ENCODE measurements at places on chromosomes 16 and 17.

DNA sequence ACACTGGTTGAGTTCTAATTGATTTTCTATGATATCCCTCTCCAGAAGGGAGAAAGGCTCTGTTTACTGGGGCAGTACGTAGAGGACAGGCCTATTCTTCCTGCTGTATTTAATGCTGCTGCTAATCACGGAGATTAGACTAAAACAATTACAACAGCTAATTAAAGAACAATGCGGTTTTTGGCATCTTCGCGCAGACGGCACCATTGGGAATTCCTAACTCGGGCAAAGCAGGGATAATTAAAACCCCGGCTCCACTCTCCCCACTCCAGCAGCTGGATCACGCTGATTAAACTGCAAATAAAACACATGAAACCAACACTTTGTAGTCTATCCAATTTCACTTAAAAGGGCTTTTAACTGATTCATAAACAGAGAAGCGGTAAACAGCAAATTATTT is 147.6 kb downstream of the XYLT1 start:
- no peak for DNase-seq

GRCh38 chr16:52647588-52647987 is 100.6 kb upstream of the TOX3 start:
- no peak for DNase-seq

DNA sequence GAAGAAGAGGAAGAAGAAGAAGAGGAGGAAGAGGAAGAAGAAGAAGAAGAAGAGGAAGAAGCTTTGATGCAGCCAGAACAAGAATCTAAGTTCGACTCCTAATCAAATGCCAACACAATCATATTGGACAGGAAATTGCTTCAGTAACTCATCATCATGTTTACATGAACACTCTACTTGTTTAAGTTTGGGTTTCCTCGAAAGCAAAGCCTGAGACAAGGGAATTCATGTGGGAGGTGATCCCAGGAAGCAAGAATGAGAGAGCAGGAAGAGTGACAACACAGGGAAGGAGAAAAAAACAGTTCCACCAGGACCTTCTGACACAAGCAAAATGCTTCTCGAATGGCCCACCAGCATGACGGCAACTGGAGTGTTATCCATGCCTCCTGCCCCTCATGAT is 279.0 kb downstream of the PMP22 start:
- DNase-seq: no peak

GRCh38 chr17:2883544-2884213 is 87.4 kb downstream of the RAP1GAP2 start:
- DNase-seq: no peak

DNA sequence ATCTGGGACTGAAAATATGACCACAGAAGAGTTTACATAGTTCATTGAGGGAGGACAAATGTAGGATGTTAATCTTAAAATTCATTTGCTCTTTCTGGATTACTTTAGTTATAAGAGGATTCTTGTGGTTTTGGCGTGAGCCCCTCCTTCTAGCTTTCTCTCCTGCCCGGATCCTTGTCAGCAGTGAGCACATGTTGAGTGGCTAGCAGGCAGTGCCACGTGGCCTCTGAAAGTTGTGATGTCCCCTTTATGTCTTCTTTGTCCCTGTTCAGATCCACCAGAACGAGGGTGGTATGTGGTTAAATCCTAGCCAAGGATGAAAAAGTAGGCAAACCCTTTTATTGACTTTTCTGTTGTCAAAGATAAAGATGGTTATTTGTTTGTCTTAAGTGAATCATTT is 83.8 kb downstream of the GNAO1 start:
- no peak for DNase-seq

- no peak for DNase-seq
These were observed 1.7 kb downstream of the OTOP3 start for GRCh38 chr17:74937064-74938051.

DNA sequence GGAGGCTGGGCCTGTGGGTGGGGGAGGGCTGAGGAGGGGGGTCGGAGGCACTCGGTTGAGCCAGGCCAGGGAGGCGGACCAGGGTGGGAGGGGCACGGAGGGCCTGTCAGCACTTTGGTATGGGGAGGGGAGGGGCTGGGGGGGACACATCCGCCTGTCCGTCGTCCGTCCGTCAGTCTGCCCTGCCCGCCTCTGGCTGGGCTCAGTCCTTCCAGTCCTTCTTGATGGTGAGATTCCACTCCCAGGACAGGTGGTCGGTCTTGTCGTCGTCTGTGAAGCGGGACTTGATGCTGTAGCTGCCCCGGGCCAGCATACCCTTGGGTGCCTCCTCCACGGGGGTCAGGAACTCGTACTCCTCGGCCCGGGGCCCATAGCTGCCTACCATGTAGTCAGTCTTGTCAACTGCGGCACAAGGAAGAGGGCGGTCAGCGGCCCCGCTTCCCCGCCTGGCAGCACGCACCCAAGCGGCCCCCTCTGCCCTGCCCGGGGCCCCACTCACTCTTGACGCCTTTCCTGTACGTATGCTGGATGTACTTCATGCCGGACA is 2.4 kb downstream of the ARHGDIA start:
- DNase-seq: no peak

DNA sequence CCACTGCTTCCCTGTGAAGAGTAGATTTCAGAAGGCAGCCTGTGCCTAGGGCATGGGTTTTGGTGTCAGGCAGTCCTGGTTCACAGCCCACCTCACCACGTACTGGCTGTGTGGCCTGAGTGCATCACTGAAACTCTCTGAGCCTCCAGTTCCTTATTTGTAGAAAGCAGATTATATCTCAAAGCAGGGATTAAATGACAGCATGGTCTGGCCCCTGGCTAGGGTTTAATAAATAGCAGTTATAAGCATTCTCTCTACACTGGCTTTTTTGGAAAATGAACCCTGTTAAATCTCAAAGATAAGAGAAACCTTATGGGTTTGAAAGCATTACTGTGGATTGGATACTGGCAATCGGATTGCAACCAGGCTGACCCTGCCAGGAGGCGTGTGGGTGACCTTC is 2.9 kb upstream of the MT1M start:
- DNase-seq: no peak

DNA sequence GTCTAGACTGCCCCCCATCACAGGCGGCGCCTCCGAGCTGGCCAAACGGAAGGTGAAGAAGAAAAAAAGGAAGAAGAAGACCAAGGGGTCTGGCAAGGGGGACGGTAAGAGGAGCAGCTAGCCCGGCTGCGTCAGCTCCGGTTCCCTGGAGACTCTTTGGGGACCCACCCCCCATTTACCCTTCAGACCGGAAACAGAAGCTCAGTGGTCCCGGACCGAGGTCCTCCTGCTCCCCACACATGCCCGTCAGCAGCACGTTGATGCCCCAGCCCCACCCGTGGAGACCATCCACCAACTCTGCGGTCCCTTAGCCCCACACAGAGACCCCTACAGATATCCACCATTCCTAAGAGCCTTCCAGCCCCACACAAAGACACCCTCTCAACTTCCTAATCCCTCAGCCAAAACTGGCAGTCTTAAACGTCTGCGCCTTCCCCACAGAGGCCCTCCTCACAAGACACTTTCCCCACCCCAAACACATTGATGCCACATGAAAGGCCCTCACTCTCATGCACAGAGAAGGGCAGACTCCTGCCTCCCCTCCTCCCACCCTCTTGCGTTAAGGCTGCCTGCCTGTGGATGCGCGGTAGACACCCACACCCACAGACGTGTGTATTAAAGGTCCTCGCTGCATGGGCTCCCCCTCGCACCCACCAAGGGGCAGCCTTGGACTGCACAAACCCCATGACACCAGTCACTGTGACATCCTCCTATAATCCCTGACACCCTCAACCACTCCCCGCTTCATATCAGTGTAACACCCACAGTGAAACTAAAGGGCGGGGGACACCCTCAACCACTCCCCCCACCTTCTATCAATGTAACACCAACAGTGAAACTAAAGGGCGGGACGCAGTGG is 58.2 kb upstream of the RPH3AL start:
- no peak for DNase-seq

DNA sequence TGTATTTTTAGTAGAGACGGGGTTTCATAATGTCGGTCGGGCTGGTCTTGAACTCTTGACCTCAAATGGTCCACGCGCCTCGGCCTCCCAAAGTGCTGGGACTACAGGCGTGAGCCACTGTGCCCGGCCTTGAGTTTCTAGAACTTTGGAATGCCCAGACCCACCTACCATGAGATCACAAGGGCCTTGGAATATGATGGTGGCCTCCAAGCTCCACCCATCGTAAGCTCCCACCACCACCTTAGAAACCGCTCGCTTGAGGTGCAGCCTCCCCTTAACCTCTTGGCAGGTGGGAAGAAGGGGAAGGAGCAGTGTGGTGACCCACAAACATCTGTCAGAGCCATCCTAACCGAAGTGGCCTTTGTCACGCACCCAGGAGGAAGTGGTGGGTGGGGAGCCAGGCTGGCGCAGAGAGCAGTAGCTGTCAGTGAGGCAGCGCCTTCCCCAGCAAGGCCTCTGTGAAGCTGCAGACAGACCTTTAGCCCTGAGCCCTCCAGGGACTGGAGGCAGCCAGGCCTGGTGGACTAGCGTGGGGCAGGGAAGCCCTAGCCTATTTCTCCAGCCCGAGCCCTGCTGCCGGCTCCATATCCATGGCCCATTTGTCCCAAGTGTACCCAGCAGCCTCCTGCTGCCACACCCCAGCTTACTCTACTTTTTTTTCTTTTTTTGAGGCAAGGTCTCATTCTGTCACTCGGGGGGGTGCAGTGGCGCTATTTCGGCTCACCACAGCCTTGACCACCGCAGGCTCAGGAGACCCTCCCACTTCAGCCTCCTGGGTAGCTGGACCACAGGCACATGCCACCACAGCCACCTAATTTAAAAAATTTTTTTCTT is 13.1 kb upstream of the SEPHS2 start:
- no peak for DNase-seq

DNA sequence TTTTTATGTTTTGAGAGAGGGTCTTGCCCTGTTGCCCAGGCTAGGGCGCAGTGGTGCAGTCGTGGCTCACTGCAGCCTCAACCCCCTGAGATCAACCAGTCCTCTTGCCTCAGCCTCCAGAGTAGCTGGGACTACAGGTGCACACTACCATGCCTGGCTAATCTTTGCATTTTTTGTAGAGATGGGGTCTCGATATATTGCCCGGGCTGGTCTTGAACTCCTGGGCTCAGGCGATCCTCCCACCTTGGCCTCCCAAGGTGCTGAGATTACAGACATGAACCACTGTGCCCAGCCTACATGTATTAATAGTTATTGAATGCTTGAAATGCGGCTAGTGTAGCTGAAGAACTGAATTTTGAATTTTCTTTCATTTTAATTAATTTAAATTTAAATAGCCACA is 12.2 kb downstream of the C1QTNF1 start:
- no peak for DNase-seq

- no peak for DNase-seq
These were observed 103.0 kb downstream of the RAB11FIP4 start for GRCh38 chr17:31494259-31495021.

DNA sequence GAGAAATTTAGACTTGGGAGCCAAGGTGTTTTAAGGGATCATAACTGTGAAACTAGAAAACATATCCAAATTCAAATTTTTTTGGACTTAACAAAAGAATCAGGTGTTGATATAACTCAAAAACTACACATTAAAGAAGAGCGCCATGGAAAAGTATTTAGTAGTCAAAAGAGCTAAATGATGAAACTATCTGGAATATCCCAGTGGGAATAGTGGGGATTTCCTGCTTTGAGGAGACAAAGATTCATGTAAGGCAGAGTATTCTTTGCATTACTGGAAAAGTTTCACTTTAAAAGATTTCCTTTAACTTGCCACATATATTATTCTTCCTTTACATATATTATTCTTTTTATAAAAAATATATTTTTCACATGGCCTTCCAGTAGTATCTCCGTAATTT is 40.3 kb upstream of the VPS4A start:
- DNase-seq: no peak

GRCh38 chr17:48051706-48052486 is 3.7 kb downstream of the NFE2L1 start:
- DNase-seq: no peak

GRCh38 chr17:82910041-82910481 is 70.2 kb upstream of the ZNF750 start:
- no peak for DNase-seq

GRCh38 chr16:21574372-21574771 is 25.0 kb upstream of the METTL9 start:
- DNase-seq: no peak

GRCh38 chr16:11319529-11320146 is 25.6 kb upstream of the RMI2 start:
- no peak for DNase-seq

DNA sequence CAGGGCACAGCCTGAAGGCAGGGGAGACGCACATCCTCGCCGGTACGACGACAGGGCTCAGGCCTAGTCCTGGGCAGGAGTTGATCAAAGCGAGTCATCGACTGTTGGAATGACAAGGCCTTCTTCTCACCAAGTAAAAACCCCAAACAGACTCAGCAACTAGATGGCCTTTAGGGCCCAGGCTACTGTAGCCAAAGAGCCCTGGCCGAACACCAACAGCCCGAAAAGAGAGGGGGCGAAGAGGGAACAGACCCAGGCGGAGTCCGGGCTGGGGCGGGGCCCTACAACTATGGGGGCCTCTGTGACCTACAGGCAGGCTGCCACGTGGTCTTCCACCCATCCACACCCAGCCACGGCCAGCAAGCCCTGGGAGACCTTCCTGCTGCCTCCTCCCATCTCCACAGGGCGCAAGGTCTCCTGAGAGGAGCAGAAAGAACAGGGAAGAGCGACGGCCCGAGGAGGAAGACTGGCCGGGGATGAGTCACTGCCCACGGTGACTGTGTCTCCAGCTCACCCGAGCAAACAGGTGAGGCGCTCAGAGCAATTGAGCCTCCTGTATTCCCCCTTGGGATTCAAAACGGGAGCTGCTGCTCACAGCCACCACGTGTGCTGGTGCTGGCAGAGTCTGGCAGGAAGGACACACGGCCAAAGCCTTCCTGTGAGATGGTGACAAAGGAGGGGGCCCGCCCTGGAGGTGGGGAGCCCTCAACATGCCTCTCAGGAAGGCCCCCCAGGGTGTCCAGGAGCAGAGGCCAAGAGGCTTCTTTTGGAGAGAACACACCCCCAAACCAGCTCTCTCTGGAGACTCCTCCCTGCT is 17.7 kb downstream of the SLC16A3 start:
- no peak for DNase-seq

DNA sequence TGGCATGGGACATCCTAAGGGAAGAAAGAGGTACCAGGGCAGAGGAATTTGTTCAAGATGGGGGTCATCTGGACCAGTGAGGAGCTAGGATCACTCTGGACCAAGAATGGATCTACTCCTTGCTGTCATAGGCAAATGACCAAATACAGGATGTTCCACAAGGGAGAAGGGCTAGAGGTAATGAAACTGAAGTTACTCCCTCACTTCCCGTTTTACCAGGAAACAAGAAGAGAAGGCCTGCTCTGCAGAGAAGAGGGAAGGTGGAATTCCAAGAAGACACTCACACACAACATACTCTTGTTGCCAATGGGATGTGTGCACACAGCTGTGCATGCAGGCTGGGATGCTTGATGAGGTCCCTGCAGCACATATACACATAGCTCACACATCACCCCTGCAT is 38.6 kb downstream of the NEUROD2 start:
- DNase-seq: no peak

- no peak for DNase-seq
These were observed 11.9 kb downstream of the EPN2 start for GRCh38 chr17:19248928-19249574.

- no peak for DNase-seq
These were observed 2.0 kb upstream of the GLIS2 start for GRCh38 chr16:4313563-4314531.

- DNase-seq: no peak
These were observed 125.9 kb downstream of the MAP2K6 start for GRCh38 chr17:69540356-69540755.
